ENCODE measurements at places on chromosomes 7 and 10. TPM values are rescaled to one million over a fixed set of nuclear protein-coding genes. Genes with fewer than 3 reads are reported as not detected.

CALML5 gene
- total RNA-seq, result not detected

SNCG gene
- total RNA-seq, result 0.98 TPM

SPOCK2 gene
- total RNA-seq, result 25.8 TPM

ATOH7 gene
- total RNA-seq, result 0.49 TPM

WDR86 gene
- total RNA-seq, result 51.1 TPM

ZNF37A gene
- total RNA-seq, result 25.3 TPM

SVIL gene
- total RNA-seq, result 27.5 TPM

MKI67 gene
- total RNA-seq, result 4.2 TPM

OSBPL3 gene
- 3.9 TPM for total RNA-seq

ODAD2 gene
- 1.5 TPM for total RNA-seq

PNLIP gene
- total RNA-seq, result not detected

SFRP4 gene
- total RNA-seq, result 2.5 TPM

CRTAC1 gene
- total RNA-seq, result 6.6 TPM

TNRC18 gene
- 97.6 TPM for total RNA-seq

MACC1 gene
- total RNA-seq, result 0.25 TPM

NKX2-3 gene
- under 0.01 TPM for total RNA-seq

GTF2IRD2 gene
- total RNA-seq, result 27.5 TPM
